ENCODE measurements at places on chromosomes 5 and 9.

- peak; percentile 77 for DNase-seq
Observed at GRCh38 chr9:128702445-128702948, at the start of gene PKN3. Gene PKN3 (plus strand): TSS chr9:128702503. CDS start chr9:128702916, 413 bp downstream.

GRCh38 chr5:142654578-142655058 lies 31.3 kb downstream of the FGF1 start:
- no peak for DNase-seq

- no peak for DNase-seq
Observed at GRCh38 chr5:142783601-142784341, 13.6 kb downstream of the ARHGAP26 start.

DNA sequence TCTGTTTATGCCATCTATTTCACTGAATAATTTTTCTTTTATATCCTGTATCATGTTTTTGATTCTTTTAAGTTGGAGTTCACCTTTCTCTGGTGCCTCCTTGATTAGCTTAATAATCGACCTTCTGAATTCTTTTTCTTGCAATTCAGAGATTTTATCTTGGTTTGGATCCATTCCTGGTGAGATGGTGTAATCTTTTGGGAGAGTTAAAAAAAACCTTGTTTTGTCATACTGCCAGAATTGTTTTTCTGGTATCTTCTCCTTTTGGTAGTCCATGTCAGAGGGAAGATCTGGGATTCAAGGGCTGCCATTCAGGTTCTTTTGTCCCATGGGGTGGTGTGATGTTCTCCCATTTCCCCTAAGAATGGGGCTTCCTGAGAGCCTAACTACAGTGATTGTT lies 800.8 kb upstream of the TYRP1 start:
- no peak for DNase-seq

GRCh38 chr5:107687937-107688336 lies 17.2 kb upstream of the EFNA5 start:
- DNase-seq: no peak

Data from stimulated activated CD8-positive, alpha-beta memory T cell treated with anti-CD3 and anti-CD28 coated beads, Interleukin-12 subunit alpha, Interleukin-12 subunit beta, amount 100 ng/mL, for 1 hour (primary cell).